ENCODE measurements at places on chromosomes 5 and 9. TPM values are rescaled to one million over a fixed set of nuclear protein-coding genes. Genes with fewer than 3 reads are reported as not detected.

Gene SNX30
- not detected for polyA plus RNA-seq

Gene FAM151B
- not detected for polyA plus RNA-seq

- no peak for DNase-seq
These were observed 759.7 kb downstream of the BRINP1 start for GRCh38 chr9:118609355-118610044.

Gene ADAMTS6
- 1.6 TPM for polyA plus RNA-seq

DNA sequence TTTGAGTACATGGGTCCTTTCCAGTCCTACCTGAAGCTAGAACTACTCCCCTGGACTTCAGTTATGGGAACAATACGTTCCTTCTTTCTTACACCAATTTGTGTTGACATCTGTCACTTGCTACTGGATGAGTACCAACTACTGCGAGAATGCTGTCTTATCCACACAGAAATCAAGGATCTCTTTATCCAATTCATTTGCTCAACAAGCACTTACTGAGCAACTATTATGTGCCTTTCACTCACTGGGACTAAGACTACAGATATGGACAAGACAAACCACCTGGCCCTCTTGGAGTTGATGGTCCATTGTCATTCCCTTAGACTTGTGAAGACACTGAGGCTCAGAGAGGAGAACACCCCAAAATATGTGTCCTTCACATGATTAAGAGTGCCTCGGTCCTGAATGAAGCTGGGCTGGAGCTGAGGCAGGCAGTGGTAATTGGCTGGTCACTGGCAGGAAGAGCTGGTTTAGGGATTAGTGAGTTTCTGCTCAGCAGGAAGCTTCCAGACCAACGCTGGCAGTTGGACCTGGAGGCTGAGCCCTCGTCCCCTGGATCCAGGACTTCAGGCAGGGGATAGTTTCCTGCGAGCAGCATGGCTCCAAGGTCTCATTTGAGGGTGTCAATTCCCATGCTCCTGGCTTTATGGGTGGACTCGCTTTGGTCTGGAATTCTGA, 8.4 kb upstream of the ARSI start:
- DNase-seq, result no peak

Gene CARD9
- 0.92 TPM for polyA plus RNA-seq

DNA sequence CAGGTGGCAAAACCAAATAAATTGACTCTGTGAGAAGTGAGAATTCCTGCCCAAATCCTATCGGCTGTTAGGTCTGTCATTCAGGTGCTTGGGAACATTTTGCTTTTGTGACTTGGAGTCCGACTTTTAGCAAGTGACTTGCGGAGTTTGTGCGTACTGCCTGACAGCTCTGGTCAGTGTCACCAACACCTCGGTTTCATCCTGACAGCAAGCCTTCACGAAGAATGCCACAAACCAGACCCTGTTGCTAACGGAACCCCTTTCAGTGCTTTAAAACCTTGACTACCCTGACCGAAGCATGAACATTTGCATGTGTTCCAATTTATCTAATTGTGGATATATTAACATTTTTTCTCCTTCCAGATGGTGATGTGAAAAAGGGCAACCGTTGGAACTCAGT, 26.5 kb downstream of the LIX1 start:
- DNase-seq, result no peak

All from muscle of arm (tissue), 14 donors.